Progenitor cell of endocrine pancreas (in vitro differentiated cells): ENCODE measurements at places on chromosomes 7 and 10.

GRCh38 chr10:385571-386300 is 250.5 kb downstream of the ZMYND11 start:
- DNase-seq: no peak

DNA sequence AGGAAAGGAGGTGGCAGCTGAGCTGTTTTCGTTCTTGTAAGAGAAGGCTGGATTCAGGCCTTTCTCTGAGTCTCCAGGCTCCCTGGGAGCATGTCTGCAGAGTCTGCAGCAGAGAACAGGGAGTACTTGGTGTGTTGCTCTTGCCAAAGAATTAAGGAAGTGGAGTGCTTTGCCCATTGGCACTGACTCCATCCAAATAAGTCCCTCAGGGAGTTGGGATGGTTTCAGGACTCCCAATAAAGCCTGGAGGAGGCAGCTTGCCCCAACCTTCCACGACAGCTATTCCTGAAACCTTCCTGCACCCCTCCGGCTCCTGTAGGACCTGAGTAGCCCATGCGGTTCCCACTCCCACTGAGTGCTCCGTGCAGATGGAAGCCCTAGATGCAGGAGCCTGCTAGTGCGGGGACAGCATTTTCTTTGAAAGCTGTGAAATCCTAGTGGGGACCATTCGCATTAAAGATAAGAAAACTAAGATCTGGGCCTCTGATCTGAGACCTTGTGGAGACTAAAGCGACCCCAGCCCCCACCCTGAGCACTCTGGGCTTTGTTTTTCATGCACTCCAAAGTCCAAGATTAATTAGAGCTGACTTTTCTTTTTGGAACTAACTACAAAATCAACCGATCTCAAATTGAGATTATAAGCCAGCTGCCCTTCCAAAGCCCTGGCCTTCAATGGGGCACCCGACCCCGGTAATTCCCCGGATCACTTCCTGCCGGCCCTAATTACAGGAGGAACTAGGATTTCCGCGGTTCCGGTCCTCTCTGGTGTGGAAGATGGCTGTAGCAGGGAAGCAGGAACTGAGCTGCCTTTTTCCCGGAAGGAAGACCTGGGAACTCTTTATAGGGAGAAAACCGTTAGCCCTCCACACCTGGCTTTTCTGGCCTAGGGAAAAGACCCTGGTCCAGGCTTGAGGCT is 110.2 kb downstream of the COL13A1 start:
- no peak for DNase-seq

- no peak for DNase-seq
Observed at GRCh38 chr7:106216517-106216922, 68.3 kb downstream of the NAMPT start.

- DNase-seq: no peak
Observed at GRCh38 chr10:24528946-24529345, 194.7 kb downstream of the ARHGAP21 start.

GRCh38 chr7:36054637-36055036 is 98.4 kb upstream of the EEPD1 start:
- DNase-seq: no peak

DNA sequence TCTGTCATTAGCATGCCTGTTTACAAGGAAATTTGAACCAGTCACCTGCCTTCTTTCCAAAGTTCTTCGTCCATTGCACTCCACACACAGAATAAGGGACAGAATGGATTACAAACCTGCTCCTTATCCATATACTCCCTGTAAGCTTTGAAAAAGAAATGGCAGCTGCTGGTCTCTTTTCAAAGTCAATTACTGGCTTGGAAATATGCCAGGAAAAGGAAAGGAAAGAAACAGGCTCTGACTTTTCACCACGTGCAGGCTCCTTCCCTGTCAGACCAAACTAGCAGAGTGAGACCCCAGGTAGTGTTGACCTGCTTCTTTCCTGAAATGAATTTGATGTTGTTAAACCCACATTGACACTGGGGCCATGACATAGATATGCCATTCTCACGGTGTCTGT is 84.5 kb downstream of the LHFPL3 start:
- DNase-seq: no peak

DNA sequence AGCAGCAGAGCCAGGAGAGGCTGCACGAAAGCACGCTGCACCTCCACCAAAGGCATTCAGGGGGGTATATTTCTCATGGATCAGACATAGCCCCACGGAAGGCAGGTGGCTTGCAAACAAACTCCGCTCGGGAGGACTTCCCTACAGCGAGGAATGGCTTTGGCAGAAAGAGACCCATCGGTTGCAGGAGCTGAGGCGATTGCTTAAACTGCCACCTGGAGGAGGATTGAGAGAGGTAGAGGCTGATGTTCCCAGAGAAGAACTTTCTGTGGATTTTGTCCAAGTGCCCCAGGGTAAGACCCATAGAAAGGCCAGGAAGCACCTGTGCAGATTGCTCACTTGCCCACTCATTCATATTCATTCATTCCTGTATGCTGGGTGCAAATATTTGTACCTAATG is 89.1 kb downstream of the NEUROD6 start:
- no peak for DNase-seq

DNA sequence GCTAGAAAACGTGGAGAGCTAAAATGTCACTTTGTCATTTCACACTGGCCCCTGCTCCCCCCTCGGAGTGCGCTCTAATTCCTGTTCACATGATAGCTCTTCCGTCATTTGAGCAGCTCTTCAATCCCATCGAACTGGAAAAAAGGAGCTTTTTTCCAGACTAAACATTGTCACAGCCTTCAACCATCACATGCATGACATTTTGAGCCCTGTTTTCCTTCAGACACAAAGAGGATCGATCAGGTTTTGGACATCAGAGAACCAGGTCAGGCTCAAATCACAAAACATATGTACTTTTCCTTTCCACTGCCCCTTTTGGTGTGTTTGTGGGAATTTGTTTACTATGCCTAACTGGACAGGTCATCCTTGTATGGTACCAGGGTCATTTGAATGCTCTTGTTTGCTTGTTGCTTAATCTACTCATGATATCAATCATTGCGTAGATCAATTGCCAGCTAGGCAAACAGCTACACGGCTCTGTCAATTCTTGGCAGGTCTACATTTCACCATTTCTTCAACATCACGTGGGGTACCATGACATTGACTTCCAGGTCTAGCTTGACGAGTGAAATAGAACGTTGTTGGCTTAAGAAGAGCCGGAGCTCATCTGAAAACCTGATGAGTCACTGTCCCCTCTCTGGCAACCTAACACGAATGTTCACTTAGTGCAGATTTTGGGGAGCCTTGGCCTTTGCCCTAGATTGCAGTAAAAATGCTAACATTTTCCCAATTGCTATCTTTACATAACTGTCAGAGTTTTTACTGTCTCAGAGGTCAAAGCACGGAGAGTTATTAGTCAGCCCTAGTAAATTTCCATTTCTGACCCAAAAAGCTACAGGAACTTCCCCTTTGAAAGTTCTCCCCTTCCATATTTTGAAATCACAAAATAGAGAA is 87.3 kb downstream of the LYZL2 start:
- DNase-seq: no peak

DNA sequence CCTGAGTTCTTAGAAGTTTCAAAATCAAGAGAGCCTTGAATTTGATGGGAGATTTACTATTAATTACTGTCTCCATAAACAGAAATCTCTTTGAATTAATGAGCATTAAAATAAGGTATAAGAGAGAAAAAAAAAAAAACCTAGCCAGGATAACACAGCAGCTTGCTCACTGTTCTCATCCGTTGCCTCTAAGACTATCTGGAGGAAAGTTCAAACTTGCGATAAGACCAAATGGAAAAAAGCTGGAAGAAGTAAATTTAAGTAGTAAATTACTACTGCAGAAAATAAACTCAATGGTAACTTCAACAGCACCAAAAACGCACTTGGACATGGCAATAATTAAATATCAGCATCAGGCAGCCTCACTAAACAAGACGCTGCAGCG is 36.7 kb downstream of the GNA12 start:
- DNase-seq: no peak

DNA sequence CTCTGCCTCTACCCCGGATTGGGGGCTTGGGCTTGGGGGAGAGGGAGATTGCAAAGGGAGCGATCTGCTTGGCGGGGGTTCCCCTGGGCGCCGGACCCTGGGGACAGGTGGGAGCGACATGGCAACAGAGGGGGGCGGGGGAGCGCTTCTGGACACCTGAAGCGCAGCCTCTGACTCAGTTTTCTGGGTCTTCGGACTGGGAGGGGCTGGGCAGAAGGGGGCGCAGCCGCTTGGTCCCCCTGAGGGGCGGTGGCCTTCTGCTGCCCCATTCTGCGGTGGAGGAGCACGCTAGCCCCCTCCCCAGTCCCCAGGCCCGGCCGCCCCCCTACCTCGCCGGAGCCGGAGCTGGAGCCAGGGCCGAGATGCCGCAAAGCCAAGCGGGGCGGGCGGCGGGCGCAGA is 380 bp downstream of the NAT16 start:
- DNase-seq: no peak

GRCh38 chr7:91657483-91658071 is 222.9 kb downstream of the MTERF1 start:
- DNase-seq: no peak

DNA sequence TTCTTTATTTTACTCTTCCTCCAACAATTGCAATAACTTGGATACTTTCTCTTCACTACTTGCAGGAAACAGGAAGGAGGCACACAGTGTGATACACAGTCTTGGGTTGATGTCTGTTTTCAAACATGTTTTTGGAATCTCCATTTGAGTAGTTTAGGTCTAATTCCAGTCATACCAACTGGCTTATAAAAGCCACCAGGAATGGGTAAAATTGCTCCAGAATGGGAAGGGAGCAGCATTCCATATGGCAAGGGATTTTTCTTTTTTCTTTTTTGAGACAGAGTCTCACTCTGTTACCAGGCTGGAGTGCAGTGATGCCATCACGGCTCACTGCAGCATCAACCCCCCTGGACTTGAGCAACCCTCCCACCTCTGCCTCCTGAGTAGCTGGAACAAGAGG is 545.1 kb upstream of the GALNT17 start:
- DNase-seq: no peak

DNA sequence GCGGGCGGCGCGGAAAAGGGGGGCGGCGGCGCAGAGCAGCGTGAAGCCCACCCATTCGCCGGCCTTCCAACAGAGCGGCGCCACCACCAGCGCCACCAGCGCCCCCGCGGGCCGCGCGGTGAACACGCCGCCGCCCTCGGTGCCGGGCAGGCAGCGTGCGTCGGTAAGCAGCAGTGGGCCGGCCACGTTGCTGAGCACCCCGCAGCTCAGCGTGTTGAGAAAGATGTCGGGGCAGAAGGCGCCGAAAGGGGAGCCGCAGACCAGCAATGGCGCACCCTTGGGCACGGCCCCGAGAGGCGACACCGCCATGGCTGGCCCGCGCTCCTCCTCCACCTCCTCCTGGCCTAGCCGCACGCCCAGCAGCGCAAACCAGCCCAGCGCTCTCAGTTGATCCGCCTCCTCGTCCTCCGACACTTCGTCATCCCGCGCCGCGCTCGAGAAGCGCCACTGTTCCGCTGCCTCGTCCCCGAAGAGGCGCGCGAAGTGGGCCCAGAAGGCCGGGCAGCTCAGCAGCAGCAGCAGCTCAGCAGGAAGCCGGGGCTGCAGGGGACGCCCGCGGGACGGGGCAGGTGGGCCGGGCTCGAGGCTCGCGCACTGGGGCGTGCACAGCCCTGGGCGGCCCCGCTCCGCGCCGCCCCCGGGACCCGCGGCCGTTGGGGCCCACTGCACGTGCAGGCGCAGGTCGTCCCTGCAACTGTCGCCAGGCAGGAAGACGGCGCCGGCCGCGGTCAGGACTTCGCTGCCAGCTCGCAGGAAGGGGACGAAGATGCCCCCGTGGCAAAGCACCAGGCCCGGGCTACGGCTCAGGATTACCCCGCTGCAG is 623 bp downstream of the TYSND1 start:
- DNase-seq: peak; percentile 58
